ENCODE measurements at places on chromosomes 6 and 20.
A peak's percentile ranks its signal among the peaks of the same experiment; 100 is the strongest.

- DNase-seq = no peak
Observed at GRCh38 chr6:117381749-117382148, 44.0 kb downstream of the ROS1 start.

DNA sequence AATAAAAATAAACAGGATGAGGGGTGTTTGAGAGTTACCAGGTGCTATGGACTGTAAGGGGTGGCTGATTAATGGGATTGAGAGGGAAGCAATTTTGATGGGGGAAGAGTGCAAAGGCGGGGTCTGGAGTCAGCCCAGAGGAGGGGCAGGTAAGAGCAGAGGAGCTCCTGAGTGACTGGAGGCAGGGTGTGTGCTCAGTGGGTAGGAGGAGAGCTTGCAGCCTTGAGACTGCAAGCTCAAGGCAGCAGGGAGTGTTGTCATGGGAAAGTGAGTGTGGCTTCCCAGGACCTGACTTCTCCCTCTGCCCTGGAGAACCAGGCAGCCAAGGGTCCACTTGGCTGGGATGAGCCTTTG, 54.2 kb downstream of the RAB44 start:
- DNase-seq = no peak

- no peak for DNase-seq
Observed at GRCh38 chr20:4512891-4513550, 208.7 kb upstream of the PRND start.

DNA sequence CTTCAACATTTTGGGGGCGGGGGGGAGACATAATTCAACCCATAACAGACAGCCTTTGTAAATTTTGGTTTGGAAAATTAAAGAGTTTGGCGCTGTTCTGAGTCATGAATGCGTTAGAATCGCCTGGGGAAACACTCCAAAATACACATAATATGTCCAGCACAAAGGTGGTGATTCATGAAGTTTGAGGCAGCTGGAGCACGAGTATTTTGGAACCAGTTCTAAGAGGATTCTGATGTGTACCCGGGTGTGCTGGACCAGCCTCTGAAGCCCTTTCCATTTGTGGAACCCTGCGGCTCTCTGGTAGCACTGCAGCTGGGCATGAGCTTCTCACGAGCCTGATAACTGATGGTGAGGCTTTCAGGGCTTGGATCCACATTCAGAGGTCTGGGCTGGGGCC, 4.7 kb downstream of the GMPR start:
- DNase-seq = no peak

DNA sequence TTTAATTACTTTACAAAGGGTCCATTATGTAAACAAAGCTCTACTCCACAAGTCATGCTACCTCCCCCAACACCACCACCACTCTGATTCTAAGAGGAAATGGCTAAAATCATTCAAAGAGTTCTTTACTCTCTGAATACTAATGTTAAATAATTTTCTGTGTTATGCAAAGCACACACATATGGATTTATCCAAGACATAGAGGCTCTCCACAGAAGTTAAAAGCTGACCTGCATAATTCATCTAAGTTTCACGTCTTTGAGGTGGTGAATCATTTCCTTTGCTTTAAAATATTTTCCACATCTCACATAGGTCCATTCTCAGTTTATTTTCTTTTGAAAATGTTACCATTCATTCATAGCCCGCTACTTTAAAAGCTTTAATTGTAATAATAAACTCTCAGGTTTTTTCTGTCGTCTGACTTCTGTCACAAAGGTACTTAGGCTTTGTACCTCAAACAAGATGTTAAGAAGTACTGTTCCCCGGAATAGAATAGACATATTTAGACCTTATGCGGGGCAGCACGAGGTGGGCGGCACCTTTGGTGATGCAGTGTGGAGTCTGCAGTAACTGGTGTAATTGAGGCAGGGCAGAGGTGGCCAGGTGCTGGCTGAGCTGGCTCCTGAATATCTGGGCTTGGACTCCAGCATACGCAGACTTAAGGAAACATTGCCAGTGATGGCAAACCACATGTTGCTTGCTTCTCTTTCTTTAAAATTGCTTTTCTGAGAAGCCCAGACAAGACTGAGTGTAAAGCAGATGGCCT, 55.8 kb downstream of the KIF6 start:
- DNase-seq = no peak

- no peak for DNase-seq
Observed at GRCh38 chr20:31484001-31484400, 8.9 kb downstream of the REM1 start.

- no peak for DNase-seq
Observed at GRCh38 chr20:51616060-51616459, 73.5 kb upstream of the NFATC2 start.

- no peak for DNase-seq
Observed at GRCh38 chr6:140980265-140980887, 1152.3 kb upstream of the GJE1 start.

GRCh38 chr6:46947497-46947896, 25.8 kb upstream of the ADGRF5 start:
- no peak for DNase-seq

GRCh38 chr20:18190338-18191233, 52.9 kb downstream of the KAT14 start:
- DNase-seq = no peak

DNA sequence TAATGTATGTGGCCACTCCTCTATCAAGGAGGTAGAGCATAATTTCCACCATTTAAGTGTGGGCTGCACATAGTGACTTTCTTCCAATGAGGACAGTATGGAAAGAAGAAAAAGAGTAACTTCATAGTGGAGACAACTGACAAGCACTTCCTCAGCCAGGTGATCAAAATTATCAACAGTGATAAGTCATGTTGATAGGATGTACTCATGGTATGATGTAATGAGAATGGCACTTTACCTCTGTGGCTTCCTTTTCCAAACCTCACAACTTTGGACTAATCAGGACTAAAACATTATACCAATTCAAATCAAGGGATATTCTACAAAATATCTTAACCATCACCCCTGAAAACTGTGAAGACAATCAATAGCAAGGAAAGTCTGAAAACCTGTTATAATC, 302.3 kb upstream of the CITED2 start:
- no peak for DNase-seq

DNA sequence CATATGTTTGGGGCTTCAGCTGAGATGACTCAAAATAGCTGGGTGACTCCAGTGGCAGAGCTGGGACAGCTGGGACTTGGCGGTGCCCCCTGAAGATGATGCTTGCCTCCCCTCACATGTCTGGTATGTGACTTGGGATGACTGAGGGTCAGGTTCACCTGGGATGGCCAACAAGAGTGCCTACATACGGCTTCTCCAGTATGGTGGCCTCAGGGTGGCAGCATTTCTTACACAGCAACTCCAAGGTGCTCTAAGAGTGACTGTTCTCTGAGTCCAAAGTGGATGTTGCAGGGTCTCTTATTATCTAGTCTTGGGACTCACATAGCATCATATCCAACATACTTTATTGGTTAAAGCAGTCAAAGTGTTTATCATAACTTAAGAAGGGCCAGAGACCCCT, 87.8 kb upstream of the CENPW start:
- DNase-seq = no peak

DNA sequence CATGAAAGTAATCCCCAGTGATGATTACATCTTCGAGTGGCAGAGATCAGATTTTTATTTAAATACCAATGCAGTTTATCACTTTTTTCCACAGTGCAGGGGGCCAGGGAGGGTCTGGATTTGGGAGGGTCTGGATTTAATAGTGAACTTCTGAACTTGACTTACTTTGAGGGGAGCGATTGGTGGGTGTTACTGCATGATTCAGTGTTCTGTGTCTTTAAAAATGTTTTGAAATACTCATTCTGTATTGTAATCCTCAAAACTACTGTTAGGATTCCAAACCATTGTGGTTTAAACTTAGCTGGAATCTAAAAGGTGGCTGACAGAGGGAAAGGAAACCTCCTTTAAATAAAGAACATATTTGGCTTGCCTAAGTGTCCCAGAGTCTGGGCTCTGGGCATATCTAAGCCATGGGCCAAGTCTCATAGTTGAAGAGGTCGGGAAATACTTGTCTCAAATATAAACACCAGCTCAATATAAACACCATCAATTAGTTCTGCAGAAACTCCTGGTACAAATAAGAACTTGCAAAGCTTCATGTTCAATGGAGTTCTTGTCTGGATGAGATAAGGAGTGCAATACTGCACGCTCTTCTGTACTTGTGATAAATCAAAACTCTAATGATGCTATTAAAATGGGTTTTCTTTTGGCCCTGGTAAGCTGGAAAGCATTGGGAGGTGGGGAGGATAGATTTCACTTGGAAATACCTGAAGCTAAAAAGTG, 14.4 kb downstream of the JARID2 start:
- no peak for DNase-seq

GRCh38 chr6:116761779-116762178, 3.7 kb downstream of the FAM162B start:
- DNase-seq = no peak

DNA sequence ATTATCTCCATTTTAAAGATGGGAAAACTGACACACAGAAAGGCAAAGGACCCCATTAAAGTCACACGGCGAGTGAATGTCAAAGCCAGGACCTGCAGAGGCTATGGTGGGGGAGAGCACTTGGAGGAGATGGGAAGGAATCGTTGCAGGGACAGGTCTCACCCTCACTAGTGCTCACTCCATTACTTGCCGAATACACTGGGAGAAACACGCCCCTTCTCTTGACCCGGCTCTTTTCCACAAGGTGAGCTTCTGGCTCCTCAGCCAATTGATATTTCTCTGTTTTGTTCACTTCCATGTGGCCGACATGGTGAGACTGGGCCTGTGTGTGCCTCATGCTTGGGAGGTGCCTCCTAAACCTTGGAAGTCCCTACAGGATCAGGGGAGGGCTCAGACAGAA, 117.8 kb upstream of the KCNG1 start:
- DNase-seq = no peak

DNA sequence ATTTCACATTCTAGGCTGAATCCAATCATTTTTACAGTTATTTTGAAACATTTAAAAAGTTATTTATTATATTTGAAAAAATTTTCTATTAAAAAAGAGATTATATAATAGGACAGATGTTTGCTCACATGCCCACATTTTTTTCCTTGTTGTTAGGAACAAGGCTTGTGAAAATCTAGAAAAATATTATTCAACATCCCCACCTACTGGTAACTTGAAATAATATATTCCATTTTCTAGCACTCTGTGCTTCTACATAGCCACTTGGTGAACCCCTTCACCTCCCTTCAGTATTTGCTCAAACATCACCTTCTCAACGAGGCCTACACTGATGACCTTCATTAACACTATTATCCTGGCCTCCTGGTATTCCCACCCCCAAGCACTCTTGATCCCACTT, 18.3 kb upstream of the GPRC6A start:
- peak; percentile 18 for DNase-seq

DNA sequence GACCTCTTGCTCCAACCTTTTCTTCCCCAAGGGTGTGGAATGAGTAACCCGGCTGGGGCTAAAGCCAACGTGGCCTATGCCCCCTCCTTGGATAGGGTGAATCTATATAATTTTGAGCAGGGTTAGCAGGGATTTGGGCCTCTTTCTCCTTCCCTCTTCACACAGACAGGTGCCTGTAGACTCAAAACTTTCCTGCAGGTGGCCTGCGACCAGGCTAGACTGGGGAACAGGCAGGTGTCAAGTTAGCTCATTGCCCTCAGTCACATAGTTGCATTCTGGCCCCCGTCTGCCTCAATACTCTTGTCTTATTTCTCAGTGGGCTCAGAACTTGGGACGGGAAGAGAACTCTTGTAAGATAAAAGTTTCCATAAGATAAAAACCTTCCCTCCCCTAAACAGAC, 243.0 kb downstream of the ATXN1 start:
- no peak for DNase-seq

GRCh38 chr6:134593442-134593841, 275.5 kb upstream of the SGK1 start:
- no peak for DNase-seq

- DNase-seq = no peak
Observed at GRCh38 chr20:51104960-51105920, 82.3 kb upstream of the KCNG1 start.

DNA sequence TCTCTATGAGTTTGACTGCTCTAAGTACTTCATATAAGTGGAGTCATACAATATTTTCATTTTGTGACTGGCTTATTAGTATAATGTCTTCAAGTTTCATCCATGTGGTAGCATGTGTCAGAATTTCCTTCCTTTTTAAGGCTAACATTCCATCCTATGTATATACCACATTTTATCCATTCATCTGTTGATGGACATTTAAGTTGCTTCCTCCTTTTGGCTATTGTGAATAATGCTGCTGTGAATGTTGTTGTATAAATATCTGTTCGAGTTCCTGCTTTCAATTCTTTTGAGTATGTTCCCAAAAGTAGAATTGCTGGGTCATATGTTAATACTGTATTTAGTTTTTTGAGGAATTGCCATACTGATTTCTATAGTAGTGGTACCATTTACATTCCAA, 79.5 kb downstream of the PTPRA start:
- no peak for DNase-seq

- no peak for DNase-seq
Observed at GRCh38 chr6:112193117-112193516, 61.2 kb downstream of the LAMA4 start.

GRCh38 chr6:135145063-135145800, 35.9 kb upstream of the MYB start:
- DNase-seq = no peak

- no peak for DNase-seq
Observed at GRCh38 chr6:91042656-91043055, 455.8 kb upstream of the MAP3K7 start.

GRCh38 chr20:19775353-19776253, 17.5 kb downstream of the RIN2 start:
- DNase-seq = no peak

DNA sequence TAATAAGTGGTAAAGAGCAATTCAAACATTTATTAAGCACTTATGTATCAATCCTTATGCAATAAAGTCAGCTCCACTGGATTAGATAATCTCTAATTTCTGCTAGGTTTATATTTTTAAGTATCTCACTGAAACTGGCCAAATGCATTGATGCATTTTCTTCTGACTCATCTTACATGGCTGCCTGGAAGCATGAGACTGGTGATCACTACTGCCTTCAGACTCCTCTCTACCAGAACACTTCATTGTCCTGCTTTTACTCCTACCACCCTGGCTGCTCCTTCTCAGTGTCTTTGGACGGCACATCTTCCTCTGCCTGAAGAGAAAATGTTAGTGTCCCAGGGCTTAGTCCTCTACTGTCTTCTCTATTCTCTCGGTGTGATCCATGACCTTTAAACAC, 7.4 kb downstream of the CEP85L start:
- DNase-seq = no peak

GRCh38 chr20:41031243-41031619, 2.6 kb downstream of the TOP1 start:
- DNase-seq = no peak

All from HuH-7 (cell line).